Activated T-helper 1 cell treated with anti-CD3 and anti-CD28 coated beads, Interleukin-12 subunit alpha, Interleukin-12 subunit beta, Interleukin-2, Interleukin-4 antibody, amounts not matched to agents 30 ng/mL and 10 ng/mL and 1 ng/mL, durations not matched to agents 14 hours and 24 hours and 36 hours (primary cell): ENCODE measurements at places on chromosomes 4 and X.

DNA sequence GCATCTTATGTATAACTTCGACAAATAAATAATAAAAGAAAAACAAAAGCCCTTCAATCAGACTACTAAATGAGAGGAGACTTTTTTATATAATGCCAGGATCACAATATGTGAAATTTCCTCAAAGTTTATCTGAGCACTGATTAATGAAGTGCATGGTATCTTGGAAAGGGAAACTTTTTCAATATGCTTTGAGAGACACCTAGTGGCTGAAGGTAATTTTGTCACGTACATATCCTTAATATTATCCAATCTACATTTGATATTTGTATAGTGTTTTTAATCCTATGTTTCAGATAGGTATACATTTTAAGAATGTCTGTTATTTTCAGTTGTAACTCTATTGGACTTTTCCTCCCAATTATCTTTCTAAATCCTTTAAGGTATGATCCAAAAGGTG, 146.8 kb downstream of the KLHL4 start:
- DNase-seq, result no peak

- no peak for DNase-seq
Measured at GRCh38 chr4:110678517-110679227, 55.8 kb upstream of the PITX2 start.

DNA sequence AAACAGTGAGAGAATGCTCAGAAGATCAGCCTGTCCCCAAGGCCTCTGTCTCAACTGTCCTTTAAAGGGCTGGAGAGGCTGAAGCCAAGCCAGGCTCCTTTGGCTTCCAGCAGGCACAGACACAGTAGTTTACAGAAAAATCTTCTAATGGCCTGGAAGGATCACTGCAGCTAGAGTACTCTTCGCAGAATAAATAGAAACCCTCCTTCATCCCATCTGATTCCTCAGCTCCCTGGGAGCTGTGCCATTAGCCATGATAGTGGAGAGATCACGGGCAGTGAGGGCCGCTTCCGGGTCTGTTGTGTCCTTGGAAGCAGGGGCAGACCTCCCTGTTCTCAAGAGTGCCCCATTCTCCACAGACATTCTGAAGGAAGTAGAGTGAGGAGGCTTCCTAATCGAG, 63.1 kb downstream of the CCNI start:
- DNase-seq, result no peak

DNA sequence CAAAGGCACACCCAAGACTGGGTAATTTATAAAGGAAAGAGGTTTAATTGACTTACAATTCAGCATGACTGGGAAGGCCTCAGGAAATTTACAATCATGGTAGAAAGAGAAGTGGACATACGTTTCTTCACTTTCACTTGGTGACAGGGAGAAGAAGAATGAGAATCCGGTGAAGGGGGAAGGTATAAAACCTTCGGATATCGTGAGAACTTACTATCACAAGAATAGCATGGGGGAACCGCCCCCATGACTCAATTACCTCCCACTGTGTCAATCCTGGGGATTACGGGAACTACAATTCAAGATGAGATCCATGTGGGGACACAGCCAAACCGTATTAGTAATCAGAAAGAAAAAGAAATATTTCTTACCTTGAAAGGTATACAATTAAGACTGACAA, 782.9 kb upstream of the HS3ST1 start:
- no peak for DNase-seq

DNA sequence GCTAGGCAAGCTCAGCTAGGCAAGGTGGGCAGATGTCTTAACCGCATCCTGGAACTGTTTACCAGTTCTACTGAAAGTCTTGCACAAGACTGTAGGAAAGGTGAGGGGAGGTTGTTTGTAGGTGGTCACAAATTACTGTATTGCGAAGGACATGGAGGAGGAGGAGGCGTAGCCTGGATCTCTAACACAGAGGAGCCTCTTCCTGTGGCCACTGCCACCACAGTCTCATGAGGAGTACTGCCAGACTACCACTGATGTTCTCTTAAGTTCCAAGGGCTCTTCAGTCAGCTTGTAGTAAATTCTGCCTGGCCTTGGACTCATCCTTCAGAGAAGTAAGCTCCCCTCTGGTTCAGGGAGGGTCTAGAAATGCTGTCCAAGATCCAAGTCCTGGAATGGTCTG, 258.6 kb downstream of the FAT4 start:
- DNase-seq, result no peak
